NCI-H1417 treated with DMSO at 0.1 percent for 48 hours (cell line): ENCODE measurements at places on chromosomes 5 and 9.

GRCh38 chr5:139473105-139473504 is 2.3 kb downstream of the SMIM33 start:
- DNase-seq = no peak

GRCh38 chr5:16970826-16971225 is 34.7 kb upstream of the MYO10 start:
- DNase-seq = no peak

GRCh38 chr5:126269511-126269910 is 153.7 kb upstream of the GRAMD2B start:
- no peak for DNase-seq

DNA sequence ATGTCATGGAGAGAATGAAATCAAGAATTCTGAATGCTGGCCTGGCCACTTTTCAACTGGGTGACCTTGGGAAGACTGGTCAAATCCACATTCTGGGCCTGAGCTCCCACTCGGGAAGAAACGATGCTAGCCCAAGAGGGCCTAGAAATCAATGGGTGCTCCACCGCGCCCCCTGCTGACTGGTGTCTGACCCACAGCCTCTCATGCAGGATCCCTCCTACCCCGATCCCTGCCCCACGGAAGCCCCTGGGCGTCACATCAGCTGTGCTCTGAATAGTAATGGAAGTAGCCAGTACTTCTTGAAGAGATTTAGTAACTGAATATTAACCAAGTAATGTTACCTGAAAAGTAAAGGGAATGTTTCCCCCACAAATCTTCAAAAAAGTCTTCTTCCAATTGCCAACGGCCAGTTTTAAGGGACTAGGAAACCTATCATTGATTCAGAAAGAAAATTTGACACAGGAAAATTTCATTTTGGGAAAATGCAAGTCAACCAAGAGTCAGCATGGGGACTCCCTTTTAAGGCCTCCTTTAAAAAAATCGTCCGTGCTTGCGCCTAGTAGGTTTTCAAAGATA is 43.9 kb downstream of the CRB2 start:
- DNase-seq = no peak

GRCh38 chr5:142055301-142055700 is 42.5 kb upstream of the GNPDA1 start:
- no peak for DNase-seq

- DNase-seq = no peak
Observed at GRCh38 chr5:53749621-53750020, 189.2 kb downstream of the NDUFS4 start.

- no peak for DNase-seq
Observed at GRCh38 chr5:117065161-117065560, 490.5 kb upstream of the SEMA6A start.

GRCh38 chr5:139925216-139925562 is 117.9 kb downstream of the NRG2 start:
- DNase-seq = no peak

DNA sequence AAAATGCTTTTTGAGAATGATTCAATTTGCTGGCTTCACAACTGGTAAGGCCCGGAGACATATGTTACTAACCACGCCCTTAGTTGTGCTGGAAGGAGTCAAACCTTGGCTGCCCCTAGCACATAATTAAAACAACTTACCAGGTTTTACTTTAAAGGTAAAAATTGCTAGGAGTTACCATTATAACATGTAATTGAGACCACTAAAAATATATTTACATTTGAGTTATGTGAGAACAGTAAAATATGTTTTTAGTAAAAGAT is 435.6 kb upstream of the CDH9 start:
- DNase-seq = no peak

DNA sequence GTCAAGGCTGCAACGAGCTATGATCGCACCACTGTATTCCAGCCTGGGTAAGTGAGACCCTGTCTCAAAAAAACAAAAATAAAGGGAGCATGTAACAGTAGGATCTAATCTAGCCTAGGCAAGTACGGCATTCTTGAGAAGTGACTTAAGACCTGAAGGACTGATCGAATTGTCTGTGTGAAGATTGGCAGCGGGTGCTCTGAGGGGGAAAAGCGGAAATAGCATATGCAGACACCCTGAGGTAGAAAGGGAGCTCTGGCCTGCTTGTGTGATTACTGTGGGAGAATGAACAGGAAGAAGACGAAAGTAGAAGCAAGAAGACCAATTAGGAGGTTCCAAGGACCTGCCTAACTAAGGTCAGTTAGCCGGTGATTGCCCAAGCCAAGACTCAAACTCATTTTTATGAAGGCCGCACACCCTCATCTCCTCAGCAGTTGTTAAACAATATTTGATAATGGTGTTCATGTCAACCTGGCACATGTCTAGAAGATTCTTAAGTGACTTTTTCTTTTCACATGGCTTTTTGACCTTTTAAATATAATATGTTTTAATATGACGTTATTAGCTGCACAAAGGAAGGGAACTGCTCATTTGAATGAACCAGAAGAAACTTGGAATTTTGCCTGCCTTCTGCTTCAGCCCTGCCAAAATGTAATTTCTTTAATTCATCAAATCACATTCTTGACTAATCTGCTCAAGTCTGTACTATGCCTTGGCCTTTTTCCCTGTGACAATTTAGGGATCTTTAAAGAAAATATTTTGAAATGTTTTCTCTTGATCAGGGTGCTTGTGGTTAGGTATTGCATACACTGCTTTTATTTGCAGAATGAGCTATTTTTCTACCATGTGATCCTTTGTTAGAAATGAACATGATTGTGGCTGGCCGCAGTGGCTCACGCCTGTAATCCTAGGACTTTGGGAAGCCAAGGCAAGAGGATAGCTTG is 289.2 kb upstream of the DMRT1 start:
- no peak for DNase-seq

DNA sequence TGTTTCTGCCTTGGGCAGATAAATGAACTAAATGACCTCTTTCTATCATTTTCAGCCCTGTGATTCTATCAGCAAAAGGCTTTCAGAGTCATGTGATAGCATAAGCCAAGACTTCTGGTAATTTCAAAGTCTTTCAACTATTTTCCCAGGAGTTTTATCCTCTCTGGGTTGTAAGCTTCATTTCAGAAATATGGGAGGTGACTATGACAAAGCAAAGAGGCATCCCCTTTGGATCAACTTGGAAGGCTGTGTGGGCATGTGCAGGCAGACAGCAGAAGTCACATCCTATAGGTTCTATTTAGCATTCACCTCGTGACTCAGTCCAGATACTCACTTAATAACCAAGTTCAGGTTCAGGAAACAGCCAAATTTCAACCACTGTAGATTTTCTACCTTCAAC is 149.0 kb upstream of the FST start:
- DNase-seq = no peak

- no peak for DNase-seq
Observed at GRCh38 chr5:104987074-104987473, 1424.5 kb upstream of the NUDT12 start.

DNA sequence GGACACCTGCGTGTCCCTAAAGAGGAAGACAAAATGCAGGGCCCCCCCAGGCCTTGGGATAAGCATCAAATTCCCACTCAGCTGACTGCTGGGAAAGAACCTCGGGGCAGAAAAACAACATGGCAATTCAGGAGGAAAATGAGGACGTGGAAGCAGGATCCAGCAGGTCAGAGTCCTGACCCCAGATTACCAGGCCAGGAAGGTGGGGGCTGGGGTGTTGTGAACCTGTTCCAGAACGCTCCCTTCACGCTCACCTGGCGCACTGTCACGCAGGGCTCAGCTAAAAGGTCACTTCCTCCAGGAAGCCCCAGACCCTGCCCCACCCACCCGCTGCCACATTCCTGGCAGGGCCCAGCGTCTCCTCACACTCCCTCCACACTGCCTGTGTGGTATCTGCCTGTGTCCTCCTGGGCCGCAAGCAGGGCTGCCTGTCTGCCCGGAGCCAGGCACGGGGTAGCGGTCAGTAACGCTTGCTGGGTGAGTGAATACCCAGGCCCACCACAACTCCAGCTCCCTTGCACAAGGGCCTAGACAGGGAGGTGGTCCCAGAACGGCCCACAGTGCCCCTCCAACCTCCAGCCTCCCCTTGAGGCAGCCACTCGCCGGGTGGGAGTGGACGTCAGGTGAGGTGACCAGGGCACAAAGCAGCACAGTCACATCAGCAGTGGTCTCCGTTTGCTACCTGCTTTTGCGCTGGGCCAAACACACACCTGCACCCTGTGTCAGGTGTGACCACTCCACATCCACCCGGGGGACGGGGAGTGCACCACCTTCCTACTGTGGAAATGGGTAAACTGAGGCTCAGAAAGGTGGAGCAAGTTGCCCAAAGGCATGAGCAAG is 18.1 kb downstream of the VAV2 start:
- DNase-seq = no peak

DNA sequence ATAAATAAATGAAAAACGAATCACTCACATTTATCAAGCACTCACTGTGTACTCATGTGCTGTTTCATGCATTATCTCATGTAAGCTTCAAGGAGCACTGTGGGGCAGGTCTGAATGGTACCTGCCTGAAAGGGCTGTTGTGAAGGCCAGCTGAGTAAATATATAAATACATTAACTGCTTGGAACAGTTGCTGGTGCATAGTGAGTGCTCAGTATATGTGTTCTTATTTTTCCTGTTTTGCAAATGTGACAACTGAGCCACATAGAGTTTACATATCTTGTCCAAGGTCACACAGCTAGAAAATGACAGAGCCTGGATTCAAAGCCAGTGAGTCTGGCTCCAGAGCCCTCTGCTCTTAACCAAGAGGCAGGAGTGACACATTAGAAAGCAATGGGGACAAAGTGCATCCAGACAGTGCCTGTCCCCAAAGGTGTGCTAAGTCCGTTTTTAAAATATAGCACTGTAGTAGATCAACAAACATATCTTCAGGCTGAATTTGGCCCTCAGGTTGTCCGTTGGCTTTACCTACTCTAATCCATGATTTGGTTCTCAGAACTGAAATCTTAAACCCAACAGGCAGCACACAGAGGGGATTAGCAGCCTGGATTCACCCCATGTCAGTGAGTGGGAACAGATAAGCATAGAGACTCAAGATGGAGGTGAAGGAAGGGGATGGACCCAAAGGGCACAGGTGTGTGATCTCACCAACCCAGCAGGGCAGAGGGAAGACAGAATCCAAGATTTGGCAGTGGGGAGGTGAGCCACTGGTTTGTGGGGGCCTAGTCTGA is 70.8 kb downstream of the WWC1 start:
- no peak for DNase-seq

- no peak for DNase-seq
Observed at GRCh38 chr9:14325147-14325546, 11.2 kb upstream of the NFIB start.

DNA sequence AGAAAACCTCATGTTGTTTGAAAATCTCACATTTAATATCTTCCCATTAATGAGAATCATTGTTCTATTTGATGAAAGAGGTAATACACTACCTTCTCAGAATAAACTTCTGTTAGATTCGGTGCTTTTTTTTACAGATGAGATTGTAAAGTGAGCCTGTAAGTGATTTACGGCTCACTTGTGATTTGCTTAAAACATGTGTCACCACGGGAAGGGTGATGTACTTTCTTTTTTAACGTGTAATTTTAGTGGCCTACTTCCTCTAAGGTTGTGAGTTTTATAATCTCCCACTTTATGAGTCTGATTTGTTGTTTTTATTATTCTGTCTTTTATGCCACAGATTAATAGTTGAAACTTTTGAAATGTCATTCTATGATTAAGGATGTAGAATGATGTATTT is 15.9 kb downstream of the ANXA1 start:
- DNase-seq = no peak

- DNase-seq = no peak
Observed at GRCh38 chr9:114167591-114168091, 12.3 kb downstream of the COL27A1 start.

DNA sequence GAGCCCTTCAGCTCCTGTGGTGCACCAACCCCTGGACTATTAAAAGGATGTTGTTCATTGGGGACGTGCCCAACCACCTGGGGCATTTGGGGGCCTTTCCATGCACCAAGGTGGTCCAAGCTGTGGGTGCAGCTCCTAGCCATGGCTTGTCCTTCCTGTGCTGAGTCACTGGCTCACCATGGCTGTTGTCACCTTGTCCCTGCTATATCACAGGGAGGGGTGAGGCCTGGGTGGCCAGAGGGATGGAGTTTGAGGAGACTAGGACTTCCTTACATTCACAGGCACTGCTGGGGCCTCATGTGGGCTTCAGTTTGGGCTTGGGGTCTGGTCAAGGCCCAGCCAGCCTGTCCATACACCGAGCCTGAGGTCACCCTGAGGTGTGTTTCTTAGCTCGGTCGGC is 45.5 kb downstream of the PHF2 start:
- DNase-seq = no peak

GRCh38 chr5:58675341-58675740 is 92.5 kb downstream of the RAB3C start:
- DNase-seq = no peak

DNA sequence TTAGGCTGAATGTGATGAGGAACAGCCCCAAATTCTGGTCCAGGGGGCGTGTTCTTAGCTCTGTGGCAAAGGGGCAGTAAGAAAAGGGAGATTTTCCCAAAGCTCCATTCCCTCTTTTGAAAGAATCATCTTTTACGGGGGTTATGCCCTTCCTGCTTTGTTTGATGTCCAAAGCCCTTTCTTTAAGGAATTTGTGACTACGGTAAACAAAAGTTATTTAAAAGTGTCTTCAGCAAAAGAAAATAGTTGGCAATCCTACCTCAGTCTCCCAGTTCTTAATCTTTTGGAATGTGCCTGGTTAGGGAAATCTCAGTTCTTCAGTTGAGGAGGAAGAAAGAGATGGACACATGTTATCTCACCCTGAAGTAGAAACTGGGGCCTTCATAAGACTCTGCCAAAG is 24.4 kb upstream of the ARSI start:
- no peak for DNase-seq

DNA sequence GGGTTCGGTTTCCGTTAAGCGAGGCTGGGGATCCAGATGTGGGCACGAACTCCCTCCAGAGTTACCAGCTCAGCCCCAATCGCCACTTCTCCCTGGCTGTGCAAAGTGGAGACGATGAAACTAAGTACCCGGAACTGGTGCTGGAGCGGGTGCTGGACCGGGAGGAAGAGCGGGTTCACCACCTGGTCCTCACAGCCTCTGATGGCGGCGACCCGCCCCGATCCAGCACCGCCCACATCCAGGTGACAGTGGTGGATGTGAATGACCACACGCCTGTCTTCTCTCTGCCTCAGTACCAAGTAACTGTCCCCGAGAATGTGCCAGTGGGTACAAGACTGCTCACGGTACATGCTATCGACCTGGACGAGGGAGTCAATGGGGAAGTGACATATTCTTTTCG is 803 bp downstream of the PCDHGA7 start:
- DNase-seq = no peak

DNA sequence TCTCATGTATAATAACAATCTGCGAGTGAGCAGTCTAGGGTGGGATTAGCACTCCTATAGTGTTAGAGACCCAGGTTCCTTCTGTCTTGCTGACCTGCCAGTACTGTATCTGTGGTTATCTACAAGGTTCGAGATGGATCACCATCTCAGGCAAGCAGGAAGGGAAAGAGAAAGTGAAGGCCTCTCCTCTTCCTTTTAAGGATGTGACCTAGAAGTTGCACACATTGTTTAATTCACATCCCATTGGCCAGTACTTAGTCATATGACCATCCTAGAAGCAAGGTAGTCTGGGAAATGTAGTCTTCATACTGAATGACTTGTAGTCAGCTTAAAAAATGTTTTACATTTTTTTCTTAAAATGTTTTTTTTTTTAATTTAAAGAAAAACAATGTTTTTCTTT is 168.6 kb downstream of the CARTPT start:
- no peak for DNase-seq
